ENCODE measurements at places on chromosomes 3 and 15. TPM values are rescaled to one million over a fixed set of nuclear protein-coding genes. Genes with fewer than 3 reads are reported as not detected.

DNA sequence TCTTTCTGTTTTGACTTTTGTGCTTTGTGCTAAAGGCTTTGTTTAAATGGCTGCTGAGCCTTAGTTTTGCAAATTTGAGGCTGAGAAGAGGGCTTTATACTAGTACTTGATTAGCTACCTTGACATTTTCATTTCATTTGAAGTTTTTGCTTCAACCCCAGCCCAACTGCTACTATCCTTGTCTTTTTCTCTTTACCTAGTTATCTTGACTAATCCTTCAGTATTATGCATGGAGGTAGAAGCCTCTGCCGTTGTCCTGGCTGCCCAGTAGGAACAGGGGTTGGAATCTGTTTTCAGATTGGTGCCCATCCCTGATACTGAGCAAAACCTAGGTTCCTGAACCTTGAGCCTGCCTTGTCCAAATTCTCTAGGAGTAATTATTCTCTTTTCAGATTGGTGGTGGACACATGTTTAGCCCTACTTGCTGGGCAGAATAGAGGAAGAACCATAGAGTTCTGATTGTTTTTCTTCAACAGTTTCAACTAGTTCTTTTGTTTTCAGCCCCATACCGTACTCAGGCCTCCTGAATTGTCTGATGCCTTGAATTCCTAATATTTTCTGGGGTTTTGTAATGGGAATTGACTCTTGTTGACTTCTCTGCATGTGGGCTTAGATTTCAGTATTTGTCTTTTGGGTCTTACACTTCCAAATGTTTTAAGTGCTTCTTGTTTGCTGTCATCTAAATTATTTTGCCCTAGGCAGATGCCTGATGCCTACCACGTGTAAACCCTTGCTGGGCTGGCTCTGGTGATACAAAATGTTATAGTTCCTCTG, 143.2 kb downstream of the DOCK3 start:
- DNase-seq: no peak

GRCh38 chr3:123283074-123283473, 81.3 kb downstream of the SEC22A start:
- DNase-seq: no peak

Gene RNF111
- 14.0 TPM for total RNA-seq

Gene ARPIN
- 14.3 TPM for total RNA-seq

GRCh38 chr15:56729561-56729960, 3.7 kb downstream of the ZNF280D start:
- no peak for DNase-seq
